ENCODE measurements at places on chromosomes 2 and 18. TPM values are rescaled to one million over a fixed set of nuclear protein-coding genes. Genes with fewer than 3 reads are reported as not detected.

GRCh38 chr2:126655500-126656430 is at the start of gene GYPC:
Gene GYPC, plus strand, starts transcription at chr2:126656158. Its CDS starts 106 bp downstream, at chr2:126656264.
- ATAC-seq: peak; percentile 6

The TFCP2L1 gene
- 0.11 TPM for total RNA-seq

GRCh38 chr18:55523001-55523400 is 65.0 kb downstream of the TCF4 start:
- no peak for ATAC-seq

The TRIM54 gene
- 0.27 TPM for total RNA-seq

DNA sequence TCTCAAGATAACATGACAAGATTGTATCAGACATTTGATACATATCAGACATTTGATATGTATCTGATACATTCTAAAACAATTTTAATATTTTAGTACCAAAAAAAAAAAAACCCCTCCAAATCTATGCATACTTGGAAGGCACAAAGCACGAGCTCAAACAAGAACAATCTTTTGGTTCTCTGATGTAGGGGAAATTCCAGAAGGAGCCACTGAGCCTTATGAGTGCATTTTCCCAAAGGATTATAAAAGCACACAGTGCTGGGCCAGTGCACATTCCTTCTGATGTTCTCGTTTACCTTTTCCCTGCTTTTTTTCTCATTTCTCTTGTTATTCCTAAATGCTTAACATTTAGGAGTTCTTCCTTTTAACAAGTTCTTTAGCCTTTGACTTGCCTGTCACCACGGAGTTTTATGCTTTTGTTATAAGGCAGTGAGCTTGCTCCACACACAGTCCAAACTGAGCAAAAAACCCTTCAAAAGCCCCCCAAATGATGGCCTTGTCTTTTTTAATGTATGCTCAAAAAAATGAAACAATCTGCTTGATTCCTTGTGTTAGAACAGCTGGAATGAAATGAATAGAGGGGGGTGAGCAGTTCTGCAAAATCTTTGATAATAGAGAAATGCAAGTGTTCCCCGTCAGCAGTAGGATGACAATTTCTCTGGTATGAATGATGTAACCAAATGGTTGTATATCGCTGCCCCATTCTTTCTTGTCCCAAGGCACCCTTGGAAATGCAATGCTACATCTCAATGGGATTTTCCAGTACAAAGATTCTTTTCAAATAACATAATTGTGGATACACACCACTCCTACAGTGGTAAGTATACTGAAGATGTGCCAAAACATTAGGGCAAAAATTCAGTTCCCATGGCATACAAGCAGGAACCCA is 597.2 kb upstream of the ZEB2 start:
- ATAC-seq: no peak

DNA sequence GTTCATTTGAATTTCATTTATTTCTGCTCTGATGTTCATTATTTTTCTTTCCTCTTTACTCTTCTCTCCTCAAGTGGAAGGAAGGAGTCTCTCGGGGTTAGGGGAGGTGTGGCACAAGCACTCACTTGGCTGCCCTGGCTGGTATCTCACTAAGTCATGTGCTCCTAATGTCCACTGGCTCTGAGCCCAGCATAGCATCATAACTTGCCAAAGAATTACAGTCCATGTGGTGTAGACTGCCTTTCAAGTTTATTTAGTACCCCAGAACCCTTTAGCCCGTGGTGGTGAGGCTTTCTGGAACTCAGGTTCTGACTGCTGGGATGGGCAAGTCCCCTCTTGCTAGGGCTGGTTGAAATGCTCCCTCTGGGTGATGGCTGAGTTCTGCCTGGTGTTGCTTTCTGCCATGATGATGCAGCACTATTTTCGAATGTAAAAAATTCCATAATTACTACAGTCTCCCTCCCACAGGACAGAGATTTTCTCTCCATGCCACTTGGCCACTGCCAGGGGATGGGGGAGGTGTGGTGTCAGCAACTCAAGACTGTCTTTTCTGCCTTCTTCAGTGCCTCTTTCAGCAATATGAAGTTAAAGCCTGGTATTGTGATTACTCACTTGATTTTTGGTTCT is 22.2 kb downstream of the SPAG16 start:
- no peak for ATAC-seq

DNA sequence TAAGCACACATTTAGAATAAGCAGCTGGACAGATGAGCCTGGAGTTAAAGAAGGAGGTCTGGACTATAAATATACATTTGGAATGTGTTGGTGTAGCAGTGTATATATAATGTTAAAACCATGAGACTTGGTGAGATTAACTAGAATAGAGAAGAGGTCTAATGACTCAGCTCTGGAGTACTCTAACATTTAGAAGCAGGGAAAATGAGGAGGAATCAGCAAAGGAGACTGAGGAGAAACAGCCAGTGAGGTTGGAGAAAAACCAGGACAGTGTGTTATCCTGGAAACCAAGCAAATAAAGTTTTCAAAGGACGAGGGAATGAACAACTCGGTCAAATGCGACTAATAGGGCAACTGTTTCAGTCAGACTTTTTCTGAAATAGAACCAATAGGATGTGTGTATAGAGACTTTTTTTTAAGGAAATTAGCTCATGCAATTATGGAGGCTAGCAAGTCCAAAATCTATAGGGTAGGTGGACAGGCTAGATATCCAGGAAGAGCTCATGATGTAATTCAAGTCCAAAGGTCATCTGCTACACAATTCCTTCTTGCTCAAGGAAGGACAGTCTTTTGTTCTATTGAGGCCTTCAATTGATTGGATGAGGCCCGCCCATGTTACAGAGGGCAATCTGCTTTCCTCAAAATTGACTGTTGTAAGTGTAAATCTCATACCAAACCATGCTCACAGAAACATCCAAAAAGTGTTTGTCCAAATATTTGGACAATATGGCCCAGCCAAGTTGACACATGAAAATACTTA is 10.8 kb upstream of the SESTD1 start:
- no peak for ATAC-seq

GRCh38 chr2:36408198-36408703 is 52.7 kb downstream of the CRIM1 start:
- ATAC-seq: peak; percentile 80

DNA sequence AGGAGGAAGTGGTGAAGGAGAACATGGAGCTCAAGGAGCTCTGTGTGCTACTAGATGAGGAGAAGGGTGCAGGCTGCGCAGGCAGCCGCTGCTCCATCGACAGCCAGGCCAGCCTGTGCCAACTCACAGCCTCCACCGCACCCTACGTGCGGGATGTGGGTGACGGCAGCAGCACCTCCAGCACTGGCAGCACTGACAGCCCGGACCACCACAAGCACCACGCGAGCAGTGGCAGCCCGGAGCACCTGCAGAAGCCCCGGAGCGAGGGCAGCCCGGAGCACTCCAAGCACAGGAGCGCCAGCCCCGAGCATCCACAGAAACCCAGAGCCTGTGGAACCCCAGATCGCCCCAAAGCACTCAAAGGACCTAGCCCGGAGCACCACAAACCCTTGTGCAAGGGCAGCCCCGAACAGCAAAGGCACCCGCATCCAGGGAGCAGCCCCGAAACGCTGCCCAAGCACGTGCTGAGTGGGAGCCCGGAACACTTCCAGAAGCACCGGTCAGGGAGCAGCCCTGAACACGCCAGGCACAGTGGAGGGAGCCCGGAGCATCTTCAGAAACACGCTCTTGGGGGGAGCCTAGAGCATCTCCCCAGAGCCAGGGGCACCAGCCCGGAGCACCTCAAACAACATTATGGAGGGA is 9.0 kb downstream of the CCDC85A start:
- ATAC-seq: no peak

GRCh38 chr2:237734905-237735623 is 63.5 kb upstream of the RBM44 start:
- no peak for ATAC-seq

- ATAC-seq: no peak
Observed at GRCh38 chr2:5412001-5412400, 280.2 kb upstream of the SOX11 start.

GRCh38 chr2:56502616-56503015 is 318.8 kb downstream of the CCDC85A start:
- no peak for ATAC-seq

GRCh38 chr2:28326881-28327505 is 65.7 kb upstream of the FOSL2 start:
- no peak for ATAC-seq

- ATAC-seq: no peak
Observed at GRCh38 chr2:159119652-159120257, 151.3 kb downstream of the TANC1 start.

DNA sequence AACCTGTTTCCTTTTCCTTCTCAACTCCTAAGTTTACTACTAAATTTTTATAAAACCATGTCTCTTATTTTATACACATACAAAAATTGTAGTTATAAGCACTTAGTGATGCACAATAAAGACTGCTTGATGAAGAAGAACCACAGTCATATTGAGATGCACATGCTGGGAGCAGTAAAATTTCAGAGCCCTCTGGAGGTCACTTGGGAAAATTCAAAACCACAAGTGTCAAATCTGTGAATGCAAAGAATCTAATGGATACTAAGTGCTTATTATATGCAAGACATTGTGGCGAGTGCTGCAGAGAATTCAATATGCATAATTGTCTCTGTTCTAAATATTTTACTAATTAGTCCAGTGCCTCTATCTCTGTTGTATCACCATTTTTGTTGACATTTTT is 180.5 kb downstream of the VWC2L start:
- ATAC-seq: no peak

The LIMS4 gene
- 4.0 TPM for total RNA-seq

The TCF7L1 gene
- total RNA-seq: 2.4 TPM

- no peak for ATAC-seq
Observed at GRCh38 chr18:38307914-38308313, 742.3 kb upstream of the CELF4 start.

The NAT8 gene
- total RNA-seq: 1.6 TPM

The EHD3 gene
- total RNA-seq: 22.8 TPM

DNA sequence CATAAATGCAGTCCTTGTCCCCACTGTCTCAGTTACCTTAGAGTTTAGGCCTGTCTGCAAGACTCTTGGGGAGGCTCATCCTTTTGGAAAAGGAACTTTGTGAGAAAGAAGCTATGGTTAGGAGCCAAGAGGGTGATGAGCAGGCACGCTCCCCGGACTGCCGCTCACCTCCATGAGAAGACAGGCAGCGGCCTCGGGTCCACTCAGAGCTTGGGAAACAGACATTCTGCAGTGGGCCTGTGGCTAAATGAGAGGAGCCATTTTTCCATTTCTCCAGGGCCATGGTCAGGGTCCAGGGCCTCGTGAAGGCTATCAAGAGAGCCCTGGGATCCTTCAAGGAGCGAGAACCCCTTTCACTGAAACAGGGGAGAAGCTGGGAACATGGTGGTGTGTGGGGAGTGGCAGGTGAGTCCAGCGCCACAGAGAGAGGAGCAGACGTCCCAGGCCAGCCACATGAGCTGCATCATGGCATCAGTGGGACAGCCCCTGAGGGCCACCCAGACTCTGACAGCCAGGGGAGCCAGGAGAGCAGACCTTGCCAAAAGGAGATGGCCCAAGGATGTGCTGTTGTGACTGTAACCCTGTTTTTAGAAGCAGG is 4.0 kb upstream of the TEX51 start:
- ATAC-seq: no peak

DNA sequence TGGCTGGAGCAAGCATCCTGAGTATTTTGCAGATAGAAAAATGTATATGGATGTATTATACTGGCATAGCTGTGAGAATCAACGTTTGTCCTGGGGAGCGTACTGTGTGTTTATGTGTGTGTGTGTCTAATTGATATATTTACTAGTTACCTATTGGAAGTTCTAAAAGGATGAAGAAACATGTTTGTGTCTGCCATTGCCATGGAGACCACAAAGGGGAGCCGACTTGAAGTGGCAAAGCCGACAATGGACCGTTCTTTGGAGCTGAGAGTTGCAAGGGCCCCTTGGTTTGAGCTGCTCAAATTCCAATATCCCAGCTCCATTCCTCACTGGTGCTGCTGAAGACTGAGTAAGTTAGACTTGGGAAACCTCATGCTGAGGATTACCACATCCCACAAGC is 14.3 kb upstream of the SLC25A52 start:
- ATAC-seq: no peak

GRCh38 chr18:22728481-22729105 is 204.5 kb upstream of the RBBP8 start:
- no peak for ATAC-seq

The SIX2 gene
- total RNA-seq: 1.9 TPM

The TEKT4 gene
- total RNA-seq: 0.05 TPM

- no peak for ATAC-seq
Observed at GRCh38 chr2:85682378-85682777, 11.8 kb upstream of the GNLY start.

The CNRIP1 gene
- 48.3 TPM for total RNA-seq

- peak; percentile 24 for ATAC-seq
Observed at GRCh38 chr2:138707392-138708074, 72.7 kb downstream of the NXPH2 start.

The PLCL1 gene
- 15.2 TPM for total RNA-seq

DNA sequence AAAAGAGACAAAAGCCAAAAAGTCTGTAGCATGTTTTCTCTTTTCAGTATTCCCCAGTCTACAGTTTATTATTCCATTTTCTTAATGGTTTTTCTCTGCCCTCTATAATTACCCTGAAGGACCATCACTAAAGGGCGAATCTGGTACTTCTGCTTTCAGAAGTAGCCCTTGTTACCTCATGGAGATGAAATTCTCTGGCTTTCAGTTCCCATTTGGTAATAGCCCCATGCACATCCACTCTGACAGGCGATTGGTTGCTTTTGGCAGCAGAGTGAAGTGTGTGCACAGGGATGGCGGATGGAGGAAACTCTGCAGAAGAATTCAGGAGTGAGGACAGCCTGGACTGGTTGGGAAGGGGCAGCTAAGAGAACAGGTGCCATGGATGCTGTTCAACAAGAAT is 66.3 kb upstream of the NABP1 start:
- ATAC-seq: no peak

The INPP5D gene
- 2.7 TPM for total RNA-seq

DNA sequence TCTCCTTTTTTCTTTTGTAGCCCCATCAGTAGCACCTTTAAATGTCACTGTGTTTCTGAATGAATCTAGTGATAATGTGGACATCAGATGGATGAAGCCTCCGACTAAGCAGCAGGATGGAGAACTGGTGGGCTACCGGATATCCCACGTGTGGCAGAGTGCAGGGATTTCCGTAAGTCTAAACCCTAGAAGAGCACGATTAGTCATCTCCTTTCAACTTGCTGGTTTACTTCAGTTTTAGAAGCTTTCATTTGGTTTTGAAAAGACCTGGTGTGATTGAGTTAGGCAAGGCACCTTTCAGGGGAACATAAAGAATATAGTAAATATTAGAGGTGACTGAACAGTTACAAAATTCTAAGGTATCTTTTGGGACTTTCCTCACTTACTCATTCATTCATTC is 72.2 kb upstream of the TMEM87B start:
- ATAC-seq: no peak

- no peak for ATAC-seq
Observed at GRCh38 chr2:183222751-183223150, 98.5 kb downstream of the NUP35 start.

DNA sequence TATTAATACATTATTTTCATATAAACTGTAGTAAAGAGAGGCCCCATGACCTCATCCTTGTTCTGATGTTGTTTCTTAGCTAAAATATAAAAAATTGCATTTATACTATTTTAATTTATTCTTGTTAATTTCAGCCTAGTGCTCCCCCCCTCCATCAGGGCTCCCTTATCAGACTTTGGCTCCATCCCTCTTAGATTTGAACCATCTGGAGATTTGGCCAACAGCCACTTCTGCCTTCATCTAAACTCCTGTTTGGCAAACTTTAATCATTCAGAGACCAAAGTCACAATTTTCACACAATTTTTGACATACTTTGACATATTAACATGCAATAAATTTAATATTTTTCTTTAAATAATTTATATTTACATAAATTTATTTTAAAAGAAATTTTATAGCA is 569.3 kb downstream of the TDRD15 start:
- no peak for ATAC-seq

GRCh38 chr2:128402911-128403670 is 84.4 kb upstream of the HS6ST1 start:
- ATAC-seq: no peak

The SGPP2 gene
- 0.47 TPM for total RNA-seq
